Right kidney (tissue), 9 donors: ENCODE measurements at places on chromosomes 2 and 18.

- no peak for DNase-seq
Observed at GRCh38 chr2:165452327-165452726, 17.2 kb upstream of the CSRNP3 start.

DNA sequence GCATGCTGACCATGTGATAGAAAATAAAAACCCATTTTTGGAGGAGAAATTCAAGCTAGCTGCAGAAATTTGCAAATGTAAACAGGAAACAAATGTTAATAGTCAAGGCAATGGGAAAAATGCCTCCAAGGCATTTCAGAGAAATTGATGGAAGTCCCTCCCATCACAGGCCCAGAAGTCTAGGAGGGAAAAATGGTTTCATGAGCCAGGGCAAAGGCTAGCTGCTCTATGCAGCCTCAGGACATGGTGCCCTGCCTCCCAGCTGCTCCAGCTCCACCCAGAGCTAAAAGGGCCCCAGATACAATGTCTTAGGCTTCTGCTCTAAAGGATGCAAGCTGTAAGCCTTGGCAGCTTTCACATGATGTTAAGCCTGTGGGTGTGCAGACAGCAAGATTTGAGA is 1419.4 kb upstream of the CELF4 start:
- DNase-seq = no peak

- DNase-seq = no peak
Observed at GRCh38 chr2:14975381-14975780, 342.9 kb downstream of the LRATD1 start.

DNA sequence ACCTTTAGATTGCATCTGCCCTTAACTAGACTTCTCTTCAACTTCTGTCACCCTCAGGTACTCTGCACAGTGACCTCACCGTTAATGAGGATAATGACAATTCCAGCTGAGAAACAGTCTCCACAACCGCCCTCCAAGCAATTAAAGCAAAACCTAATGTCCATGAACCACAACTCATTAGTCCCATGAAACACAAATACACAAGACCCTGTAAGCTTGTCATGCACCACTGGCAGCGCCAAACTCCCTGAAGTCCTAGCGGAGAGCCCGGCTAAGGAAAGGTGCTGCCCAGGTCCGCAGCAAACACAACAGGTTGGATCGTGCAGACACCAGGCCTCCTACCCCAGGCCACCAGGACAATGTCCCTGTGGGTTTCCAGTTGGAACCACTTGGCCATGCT is 7.4 kb downstream of the SMAD7 start:
- no peak for DNase-seq

DNA sequence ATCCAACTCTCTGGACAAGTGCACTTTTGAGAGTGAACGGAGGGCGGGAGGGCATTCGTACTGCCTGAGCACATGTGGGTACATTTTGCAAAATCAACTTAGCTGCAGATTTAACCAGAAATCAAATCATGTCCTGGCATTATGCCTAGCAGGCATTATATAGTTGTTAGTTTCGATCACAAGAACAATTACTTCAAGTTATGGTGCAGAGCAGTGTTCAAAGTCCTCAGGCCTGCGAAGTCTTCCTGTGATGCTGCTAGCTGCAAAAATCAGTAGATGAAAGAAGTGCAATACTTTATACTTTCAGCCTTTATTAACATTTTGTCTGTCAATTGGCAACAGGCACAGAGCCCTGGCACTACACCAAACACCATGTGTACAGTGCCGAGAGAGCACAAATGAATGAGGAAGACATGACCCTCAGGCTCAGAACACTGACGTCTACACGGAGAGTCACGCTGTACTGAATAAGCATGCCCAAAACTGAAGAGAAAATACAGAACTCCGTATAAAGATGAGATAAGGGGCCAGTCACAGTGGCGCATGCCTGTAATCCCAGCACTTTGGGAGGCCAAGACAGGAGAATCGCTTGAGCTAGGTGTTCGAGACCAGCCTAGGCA is 92.1 kb upstream of the CREB1 start:
- DNase-seq = no peak

DNA sequence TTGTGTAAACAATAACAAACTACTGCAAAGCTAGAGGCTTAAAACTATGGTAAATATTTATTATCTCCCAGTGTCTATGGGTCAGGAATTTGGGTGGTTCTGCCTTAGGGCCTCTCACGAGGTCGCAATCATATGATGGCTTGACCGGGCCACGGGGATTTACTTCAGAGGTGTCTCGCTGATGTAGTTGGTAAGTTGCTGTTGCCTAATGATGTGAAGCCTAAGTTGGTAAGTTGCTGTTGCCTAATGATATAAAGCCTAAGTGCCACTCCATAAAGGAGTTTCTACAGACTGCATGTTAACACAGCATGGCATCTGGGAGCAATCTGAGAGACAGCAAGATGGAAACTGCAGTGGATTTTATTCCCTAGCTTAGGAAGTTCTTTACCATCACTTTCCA is 35.8 kb downstream of the FMNL2 start:
- DNase-seq = no peak

DNA sequence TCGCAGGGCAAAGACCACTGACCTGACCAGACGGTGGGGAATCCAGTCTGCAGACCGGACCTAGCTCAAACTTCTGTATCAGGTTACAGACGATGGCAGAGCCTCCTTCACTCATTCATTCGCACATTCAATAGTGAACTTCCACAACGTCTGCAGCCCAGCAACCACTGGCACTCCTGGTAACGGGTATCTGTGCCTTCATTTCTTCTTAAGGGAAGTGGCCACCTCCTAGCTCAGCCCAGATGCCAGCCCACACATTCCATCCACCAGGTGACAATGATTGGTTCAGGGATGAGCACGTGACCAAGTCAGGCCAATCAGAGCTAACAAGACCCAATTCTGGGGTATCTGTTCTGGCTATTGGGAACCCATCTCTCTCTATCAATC is 15.9 kb upstream of the ARMC9 start:
- no peak for DNase-seq

GRCh38 chr2:171728989-171729951 is 42.0 kb downstream of the DYNC1I2 start:
- DNase-seq = no peak

GRCh38 chr2:111161971-111162370 is 41.3 kb downstream of the BCL2L11 start:
- no peak for DNase-seq

DNA sequence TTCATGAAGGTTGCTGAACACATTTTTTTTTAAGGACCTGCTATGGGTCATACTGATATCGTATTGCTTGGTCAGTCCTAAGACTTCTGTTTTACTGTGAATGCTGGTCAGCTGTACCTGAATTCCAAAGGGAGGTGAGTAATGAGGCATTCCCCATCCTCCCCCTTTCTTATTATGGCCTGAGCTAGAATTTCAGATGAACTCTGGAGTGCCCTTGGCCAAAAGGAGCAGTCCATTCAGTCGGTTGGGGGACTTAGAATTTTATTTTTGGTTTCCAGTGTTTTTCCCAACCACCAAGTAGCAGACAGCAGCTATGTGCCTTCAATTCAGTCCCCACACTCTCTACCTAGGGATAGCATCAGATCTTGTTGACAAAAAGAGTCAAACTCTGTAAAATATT is 26.9 kb upstream of the PDCL3 start:
- no peak for DNase-seq

DNA sequence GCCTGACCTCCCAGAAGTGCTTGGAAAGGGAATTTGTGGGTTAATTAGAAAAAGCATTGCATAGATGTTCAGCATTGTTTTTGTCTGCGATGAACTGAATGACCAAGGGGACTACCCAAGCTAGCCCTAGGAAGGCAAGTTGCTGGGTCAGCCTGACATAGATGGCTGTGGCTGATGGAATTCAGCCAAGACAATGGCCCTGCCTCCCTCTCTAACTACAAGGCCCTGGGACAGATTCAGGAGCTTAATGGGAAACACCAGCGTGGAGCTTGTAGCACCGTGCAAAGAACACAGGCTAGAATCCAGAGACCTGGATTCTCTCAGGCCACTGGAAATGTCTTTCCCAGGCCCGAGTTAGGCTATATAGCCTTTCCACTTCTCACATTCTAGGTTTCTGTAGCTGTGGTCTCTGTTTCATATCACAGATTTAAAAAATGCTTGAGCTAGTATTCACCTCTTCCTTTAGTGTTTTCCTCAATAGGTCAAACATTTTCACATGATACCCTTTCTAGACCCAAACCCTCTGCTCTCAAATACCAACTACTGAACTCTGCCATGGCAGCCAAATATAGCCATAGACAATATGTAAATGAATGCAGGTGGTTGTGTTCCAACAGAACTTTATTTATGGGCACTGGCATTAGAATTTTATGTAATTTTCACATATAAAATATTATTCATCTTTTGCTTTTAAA is 294.3 kb upstream of the MEX3C start:
- no peak for DNase-seq
